ENCODE measurements at places on chromosomes 16 and 17.

DNA sequence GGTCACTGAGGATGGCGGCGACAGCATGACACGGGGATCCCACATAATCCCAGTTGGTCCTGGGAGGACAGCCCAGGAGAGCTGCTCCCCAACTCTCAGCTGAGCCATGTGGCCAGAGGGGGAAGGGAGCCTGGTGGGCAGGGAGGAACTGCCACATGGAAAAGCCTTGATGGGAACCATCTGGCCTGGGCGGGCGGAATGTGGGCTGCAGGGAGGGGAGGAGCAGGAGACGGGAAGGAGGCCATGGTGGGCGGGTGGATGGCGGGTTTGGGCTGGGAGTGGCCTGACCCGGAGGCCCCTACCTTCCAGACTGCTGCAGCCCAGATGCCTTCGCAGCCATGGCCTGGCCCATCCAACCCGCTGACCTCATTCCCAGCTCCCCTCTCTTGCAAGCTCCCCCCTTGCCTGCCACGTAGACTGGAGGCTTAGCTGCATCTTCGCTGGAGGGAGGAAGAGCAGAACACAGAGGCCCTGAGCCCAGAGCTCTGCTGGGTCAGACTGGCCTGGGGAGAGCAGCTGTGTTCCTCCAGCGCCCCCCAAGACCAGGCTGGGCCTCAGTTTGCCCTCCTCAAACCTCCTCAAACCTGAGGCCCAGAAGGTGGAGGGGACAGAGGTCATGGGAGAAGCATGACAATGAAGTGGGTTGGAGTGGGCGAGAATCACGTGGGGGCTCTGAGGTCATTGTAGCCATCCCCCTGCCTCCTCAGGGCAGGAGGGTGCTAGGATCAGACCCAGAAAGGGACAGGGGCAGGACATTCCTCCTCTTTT, 8.2 kb upstream of the COL1A1 start:
- no peak for DNase-seq

DNA sequence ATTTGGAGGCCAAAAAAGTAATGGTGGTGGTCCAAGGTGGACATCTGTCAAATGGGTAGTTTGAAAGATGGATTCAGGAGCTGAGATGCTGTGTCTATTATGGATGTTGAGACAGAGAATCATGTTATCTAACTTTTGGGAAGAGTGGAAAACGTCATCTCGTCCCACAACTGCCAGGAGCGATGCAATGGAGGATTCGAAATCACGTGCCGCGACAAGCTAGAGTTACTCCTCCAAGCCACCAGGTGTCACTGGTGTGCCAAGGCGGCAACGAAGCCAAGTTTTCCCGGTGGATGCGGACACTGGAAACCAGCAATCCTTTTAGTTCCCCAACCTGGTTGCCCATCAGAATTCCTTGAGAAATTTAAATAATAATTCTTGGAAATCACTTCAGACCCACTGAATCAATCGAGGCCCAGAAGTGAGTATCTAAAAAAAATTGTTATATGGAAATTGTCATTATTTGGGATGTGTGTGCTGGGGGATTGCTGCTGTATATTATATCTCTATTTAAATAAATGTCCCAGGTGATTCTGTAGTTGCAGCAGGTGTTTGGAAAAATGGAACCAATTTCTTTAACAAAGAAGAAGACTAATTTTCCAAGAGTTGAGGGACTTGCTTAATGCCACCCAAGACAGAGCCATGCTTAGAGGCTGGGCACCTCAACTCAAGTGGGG, 206.1 kb downstream of the HAPSTR1 start:
- DNase-seq = no peak

DNA sequence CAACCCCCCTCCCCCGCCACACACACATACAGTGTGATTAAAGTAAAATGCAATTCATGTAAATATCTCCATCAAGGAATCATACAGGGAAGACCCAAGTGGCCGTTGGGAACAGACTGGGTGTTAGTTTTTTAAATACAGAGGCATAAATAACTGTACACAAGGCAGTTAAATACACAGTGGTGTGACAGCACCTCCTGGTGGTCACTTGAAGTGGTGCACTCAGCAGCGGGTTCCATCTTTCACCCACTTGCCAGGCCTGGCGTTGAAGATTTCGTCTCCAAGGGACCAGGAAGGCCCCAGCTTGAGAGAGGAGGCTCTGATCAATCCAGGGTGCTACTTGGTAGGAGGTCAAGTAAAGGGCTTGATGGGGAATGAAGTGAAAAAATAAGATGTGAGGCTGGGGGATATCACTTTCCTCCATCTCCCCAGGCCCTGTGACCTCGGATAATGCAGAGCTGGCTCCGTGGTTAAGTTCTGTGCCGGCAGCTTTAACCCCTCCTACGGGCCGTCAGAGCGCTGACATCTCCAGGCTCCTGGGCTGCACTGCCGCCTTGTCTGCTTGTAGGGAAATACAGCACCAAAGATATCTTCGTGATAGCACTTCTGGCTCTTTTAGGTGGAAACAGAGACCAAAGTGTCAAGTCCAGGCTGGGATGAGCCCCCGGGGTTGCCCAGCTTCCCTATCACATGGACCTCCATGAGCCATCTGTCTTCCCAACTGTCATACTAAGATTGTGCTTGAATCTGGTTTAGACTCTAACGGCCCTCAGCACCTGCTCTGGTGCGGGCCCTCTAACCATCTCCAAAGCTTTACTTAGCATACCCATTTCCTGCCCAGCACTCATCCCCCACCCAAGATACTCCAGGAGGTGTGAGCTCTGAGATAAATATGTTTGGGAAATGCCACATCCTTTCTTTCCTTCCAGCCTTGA, 20.7 kb downstream of the LGALS9 start:
- DNase-seq = peak; percentile 65

GRCh38 chr17:5234645-5235576, at the start of gene SCIMP:
SCIMP (minus strand) TSS chr17:5234860; CDS start chr17:5234755, 105 bp downstream.
- no peak for DNase-seq

DNA sequence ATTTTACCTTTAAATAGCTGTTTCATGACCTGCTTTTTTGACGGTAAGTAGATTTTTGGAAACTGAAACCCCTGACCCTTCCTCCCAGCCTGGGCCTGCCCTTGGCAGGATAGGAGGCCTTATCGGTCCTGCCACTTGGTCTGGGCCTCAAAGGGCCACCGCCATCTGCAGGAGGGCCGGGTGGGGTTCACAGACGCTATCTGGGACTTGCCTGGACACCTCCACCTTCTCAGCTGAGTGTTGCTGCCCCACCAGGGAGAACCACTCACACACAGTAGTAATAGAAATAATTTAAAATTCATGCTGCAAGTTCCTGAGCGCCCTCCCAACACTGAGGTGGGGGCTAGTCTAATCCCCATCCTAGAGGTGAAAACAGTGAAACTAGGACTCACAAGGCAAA, 4.6 kb upstream of the NPRL3 start:
- DNase-seq = no peak

DNA sequence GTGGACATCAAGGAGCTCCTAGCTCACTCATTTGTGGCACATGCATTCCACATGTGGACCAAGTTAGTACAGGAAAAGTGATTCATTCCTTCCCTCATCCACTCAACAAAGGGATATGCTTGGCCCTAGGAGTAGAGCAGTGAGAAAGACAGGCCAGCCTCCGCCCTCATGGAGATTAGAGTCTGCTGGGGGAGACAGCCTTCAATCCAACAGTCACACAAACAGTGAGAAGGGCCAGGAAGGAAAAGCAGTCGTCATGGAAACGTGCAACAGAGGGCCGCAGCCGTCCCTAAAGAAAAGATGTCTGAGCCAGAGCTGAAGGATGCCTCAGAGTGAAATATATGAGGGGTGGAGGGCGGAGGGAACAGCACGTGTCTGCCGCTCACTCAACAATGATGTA, 109.9 kb downstream of the VPS53 start:
- DNase-seq = no peak

DNA sequence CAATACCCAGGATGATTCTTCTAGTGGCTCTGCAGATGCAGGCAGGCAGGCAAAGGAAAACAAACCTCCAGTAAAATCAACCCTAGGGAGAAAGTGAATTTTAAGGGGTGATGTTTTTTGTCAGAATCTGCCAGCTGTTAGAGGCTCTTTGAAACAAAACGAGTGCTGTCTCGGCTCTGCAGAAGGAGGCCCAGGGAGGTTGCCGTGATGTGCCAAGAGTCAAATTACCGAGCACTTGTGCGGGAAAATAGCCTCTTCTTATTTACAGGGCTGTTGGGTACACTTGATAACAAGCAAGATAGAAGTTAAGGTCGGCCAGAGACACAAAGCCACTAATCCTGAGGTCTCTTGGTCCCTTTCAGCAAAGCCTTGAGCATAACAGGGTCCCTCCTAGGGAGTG, 68.9 kb upstream of the EEF2KMT start:
- DNase-seq = no peak

- DNase-seq = no peak
Observed at GRCh38 chr16:1642148-1642547, 30.0 kb downstream of the CRAMP1 start.

DNA sequence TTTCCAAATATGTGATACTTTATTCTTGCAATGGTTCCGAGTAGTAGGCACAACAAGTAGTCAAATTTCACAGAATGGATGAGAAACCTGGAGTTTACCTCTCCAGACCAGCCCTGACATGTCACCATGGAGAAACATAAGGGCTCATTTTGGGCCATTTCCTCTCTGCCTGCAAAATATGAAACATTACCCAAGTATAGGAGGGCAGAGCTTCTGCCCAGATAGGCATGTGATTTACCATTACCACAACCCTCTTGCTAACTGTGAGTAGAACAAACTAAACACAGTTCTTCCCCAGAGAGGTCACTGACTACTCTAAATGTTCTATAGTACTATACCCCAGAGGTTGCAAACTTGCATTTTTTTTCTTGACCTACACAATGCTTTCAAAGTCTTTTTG, 15.7 kb upstream of the KPNB1 start:
- DNase-seq = no peak

- no peak for DNase-seq
Observed at GRCh38 chr17:64368277-64368676, 22.4 kb downstream of the PECAM1 start.

- no peak for DNase-seq
Observed at GRCh38 chr17:41416479-41416878, 7.9 kb downstream of the KRT37 start.

DNA sequence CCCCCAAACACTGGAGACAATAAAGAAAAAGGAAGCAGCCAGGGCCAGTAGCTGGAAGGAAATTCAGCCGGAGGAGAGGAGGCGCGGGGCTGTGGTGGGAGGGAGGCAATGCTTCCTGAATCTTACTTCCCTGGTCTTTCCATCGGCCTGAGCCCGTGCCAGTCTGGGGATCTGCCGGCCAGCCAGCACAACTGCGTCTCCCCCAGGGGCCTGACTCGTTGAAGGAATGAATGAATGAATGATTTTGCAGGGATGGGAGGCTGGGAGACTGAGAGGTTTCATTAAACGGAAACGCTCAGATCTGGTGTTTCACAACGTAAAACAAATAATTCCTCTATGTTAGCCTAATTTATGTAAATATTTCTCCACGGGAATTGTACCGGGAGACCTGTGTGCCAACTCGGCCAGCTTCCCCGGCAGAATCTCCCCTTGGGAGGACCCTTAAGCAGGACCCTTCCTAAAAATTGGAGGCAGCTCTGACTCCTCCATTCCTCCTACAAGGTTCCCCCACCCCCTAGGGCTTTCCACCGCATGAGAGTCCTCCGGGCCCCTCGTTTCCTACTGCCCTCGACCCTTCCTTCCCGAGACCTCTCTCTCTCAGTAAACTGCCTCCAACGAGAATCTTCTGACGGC, 1.3 kb upstream of the BAIAP2 start:
- no peak for DNase-seq

GRCh38 chr17:78727476-78728229, 54.4 kb downstream of the CYTH1 start:
- DNase-seq = no peak

GRCh38 chr16:23072084-23072599, 77.1 kb downstream of the USP31 start:
- no peak for DNase-seq

Measured in stimulated activated CD4-positive, alpha-beta T cell treated with anti-CD3 and anti-CD28 coated beads, Interleukin-4, amount 100 ng/mL, for 4 hours (primary cell).